ENCODE measurements at places on chromosomes 7 and 10.

DNA sequence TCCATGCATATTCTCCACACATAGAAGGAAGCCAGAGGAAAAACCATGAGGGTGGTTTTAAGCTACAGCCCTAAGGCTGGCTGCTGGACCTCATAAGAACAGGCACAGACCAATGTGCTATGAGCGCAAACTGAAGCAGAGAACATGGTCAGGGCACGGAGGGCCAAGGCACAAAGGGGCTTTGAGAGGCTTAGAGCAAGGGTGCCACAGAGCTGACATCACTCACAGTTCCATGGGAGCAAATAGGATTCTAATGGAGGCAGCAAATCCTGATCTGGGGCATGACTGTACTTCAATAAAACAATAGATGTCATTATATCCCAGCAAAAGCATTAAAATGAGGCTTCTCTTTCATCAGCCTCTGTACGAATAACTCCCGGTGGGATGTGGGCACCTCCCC lies 162.4 kb downstream of the COBL start:
- no peak for DNase-seq

GRCh38 chr7:19928247-19928646 lies 154.8 kb upstream of the TMEM196 start:
- DNase-seq, result no peak

GRCh38 chr7:24884401-24884800 lies 95.6 kb downstream of the OSBPL3 start:
- no peak for DNase-seq

GRCh38 chr7:146656988-146657387 lies 540.4 kb downstream of the CNTNAP2 start:
- DNase-seq, result no peak

DNA sequence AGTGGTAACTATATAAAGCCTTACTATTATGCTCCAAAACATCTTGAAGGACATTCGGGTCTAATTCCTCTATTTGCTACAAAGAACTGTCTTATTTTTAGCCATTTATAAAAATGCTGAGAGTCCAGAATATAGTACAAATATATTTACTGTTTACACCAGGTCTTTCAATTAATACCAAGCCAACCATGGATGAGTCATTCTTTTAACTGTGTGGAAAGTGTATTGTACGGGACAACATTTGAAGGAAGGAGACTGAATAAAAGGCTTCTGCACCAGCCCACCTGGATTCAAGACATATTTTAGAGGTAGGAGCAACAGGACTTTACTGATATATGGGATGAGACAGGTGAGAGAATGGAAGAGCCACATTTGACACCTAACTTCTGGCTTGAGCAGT lies 35.4 kb downstream of the MASTL start:
- no peak for DNase-seq

- DNase-seq, result no peak
Measured at GRCh38 chr10:83432261-83433045, 706.9 kb upstream of the GHITM start.

DNA sequence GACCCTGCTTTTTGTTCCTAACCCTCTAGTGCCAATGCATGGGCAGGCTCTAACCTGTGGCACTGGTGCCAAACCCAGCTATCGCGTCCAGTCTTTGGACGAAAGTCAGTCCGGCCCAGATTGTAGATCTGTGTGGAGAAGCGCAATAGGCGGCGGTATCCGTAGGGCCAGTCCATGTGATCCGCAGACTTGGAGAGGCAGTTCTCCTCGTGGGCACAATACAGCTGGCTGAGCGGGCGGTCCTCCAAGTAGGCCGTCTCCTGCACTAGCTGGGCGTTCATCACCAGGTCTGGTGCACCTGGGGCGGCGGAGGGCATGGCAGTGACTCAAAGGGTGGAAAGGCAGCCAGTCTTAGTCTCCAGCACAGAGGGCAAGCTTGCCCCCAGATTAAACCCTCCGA lies 14.5 kb downstream of the LOXL4 start:
- DNase-seq, result no peak

- DNase-seq, result no peak
Measured at GRCh38 chr10:14757394-14757793, 17.3 kb downstream of the FAM107B start.

DNA sequence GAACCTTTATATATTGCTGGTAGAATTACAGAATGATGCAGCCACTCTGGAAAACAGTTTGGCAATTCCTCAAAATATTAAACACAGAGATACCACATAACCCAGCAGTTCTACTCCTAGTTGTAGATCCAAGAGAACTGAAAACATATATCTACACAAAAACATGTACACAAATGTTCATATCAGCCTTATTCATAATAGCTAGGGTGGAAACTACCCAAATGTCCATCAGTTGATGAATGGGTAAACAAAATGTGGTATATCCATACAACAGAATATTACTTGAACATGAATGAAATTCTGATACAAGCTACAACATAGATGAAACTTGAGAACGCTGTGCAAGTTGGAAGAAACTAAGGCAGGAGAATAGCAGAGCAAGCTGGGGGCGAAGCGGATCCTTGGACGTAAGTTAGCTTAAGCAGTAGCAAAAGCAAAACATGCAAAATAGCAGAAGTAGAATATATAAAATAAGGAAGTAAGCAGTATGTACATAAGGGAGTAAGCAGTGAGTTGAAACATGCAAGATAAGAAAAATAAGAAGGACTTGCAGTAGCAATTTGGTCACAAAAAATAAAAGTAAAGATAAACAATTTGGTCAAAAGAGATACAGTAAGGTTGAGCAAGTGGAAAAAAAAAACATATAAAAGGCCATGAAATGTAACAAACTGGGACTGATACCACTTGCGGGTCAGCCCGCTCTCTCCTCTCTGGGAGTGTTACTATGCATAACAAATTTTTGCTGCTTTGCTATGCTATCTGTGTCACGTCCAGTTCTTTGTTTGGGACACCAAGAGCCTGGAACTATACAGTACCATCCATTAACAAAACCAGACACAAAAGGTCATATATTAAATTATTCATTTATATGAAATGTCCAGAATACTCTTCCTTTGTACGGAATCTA lies 18.0 kb upstream of the HILPDA start:
- DNase-seq, result no peak

- DNase-seq, result no peak
Measured at GRCh38 chr10:109933984-109934565, 10.8 kb upstream of the XPNPEP1 start.

DNA sequence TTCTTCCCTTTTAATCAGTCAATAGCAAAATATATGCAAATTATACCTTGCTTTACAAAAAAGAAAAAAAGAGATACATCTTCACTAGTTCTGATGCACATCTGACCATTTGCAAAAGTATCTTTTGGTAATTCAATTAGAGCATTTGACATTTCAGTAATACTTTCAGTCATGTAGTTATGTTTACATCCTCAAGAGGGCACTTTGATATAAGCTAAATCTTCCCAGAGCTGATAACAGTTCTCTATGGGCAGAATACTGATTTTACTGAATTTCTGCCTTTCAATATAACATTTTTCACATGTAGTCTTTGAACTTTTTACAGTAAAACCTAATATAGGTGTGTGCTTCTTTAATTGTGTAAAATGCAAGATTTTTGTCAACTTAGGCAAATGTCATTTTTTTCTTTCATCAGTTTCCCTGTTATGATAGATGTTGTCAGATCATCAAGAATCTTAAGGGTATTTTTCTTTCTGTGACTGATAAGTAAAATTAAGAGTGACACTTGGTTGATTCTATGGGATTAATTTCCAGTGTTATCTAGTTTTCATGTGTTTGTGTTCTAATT lies 703.5 kb upstream of the SEMA3D start:
- peak; percentile 6 for DNase-seq

DNA sequence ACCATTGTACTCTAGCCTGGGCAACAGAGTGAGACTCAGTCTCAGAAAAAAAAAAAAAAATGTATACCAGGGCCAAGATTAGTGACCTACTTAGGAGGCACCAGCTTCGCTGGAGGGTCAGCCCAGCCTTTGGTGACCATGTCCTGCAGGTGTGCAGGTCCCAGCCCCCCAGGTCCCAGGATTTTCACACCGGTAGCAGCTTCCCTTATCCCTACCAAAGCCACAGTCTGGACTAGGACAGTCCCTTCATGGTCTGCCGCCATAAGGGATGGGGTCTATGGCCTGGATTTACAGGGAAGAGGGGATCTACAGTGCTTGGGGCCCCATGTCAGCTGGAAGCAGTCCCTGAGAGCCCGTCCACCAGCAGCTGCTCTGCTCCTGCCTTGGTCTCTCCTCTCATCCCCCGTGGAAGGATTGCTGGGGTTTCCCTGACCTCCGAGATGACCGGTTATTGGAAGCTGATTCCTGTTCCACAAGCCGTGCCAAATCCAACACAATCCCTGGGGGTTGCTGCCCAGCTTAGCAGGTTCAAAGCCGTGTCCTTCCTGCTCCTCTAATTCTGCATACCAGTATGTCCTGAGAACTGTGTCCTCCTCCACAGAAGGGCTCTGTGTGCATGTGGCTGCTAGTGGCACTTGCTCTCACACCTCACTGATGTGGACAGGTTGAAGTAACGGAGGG lies 11.0 kb upstream of the NDUFB2 start:
- DNase-seq, result no peak

DNA sequence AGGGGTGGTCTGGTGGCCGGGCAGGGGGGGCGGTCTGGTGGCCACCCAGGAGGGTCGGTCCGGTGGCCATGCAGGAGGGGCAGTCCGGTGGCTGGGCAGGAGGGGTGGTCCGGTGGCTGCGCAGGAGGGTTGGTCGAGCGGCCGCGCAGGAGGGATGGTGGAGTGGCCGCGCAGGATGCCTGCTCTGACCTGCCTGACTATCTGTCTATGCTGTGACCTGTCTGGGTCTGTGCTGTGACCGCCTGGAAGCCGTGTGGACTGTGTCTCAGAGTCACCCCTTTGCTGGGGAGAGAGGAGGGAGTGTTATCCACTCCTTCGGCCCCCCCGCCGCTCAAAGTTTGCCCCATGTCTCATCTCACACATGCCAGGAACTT lies 113.2 kb downstream of the ACTR3B start:
- no peak for DNase-seq

- DNase-seq, result no peak
Measured at GRCh38 chr7:157521752-157522151, 184.9 kb downstream of the DNAJB6 start.

- DNase-seq, result peak; percentile 70
Measured at GRCh38 chr7:128104108-128104742, 73.0 kb upstream of the LRRC4 start.

DNA sequence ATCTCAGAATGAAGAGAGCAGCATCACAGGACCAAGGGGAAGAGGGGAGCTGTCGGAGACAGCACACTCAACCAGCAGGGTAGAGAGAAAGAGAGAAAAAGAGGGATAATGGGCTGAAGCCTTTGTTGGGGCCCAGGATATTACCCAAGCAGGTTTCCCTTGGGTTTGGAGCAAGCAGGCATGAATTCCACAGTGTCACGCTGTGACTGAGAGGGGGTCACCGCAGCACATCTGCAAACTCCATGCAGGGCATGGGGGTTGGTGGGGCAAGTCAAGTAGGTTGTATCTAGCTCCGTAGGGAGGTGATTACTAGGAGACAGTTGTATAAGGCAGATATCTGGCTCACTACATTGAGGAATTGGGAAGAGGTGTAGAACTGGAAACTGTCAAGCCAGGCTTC lies 42.2 kb upstream of the SEMA3E start:
- no peak for DNase-seq

DNA sequence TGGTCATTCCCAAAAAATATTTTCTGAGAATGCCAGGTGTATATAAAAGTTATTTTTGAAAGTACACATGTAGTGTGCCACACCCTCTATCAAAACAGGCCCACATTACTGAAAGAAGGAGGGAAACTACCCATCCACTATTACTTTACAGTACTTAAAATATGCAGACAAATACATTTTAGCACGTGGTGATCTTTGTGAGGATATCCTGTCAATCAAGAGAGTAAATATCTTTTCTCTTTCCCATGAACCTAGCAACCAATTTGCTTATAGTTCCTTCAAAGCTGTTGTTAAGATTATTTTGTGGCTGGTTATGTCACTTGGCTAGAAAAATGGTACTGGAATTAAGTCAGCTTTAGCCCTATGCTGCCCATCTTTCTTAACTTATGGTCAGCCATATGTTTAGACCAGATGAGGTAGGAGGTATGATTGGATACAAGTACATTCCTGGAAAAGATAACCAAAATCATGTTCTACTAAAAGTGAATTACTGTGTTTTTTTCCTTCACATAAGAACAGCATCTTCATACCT lies 70.1 kb downstream of the AUTS2 start:
- DNase-seq, result no peak

DNA sequence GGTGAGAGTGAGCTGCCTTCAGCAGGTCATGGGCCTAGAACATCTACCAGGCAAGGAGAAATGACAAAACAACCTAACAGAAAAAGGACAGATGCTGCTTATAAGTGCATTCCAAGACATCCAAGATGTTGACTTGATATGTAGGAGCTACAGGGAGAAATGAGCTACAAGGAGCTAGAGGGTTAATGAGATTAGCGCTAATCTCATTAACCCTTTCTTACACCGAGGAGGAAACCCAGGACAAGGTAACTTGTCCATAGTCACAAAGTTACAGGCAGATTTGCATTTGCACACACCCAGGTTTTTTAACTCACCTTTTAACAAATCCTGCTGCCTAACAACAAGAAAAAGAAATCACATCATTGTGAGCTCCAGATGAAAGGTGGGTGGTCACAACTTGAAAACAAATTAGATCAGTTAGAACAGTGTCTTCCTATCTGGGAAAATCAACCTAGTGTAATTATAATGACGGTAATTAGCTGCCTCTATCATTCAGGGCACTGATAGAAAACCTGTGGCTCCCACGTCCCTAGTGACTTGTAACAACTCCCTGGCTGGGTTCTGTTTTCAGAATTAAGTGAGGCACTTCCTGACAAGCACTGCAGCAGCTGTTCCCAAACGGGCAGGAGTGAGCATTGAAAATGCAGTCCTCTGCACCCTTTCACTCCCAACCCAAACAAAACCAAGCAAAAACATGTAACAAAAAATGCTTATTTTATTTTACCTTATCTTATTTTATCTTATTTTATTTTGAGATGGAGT lies 5.7 kb downstream of the KIAA1549 start:
- DNase-seq, result no peak
